ENCODE measurements at places on chromosomes 3 and 15. TPM values are rescaled to one million over a fixed set of nuclear protein-coding genes. Genes with fewer than 3 reads are reported as not detected.
A peak's percentile ranks its signal among the peaks of the same experiment; 100 is the strongest.

STAB1 gene
- not detected for polyA plus RNA-seq

GOLGA8Q gene
- 0.74 TPM for polyA plus RNA-seq

NRROS gene
- polyA plus RNA-seq: 0.11 TPM

IQCF5 gene
- not detected for polyA plus RNA-seq

CHRNA5 gene
- polyA plus RNA-seq: 5.2 TPM

CIDEC gene
- not detected for polyA plus RNA-seq

PDCD7 gene
- 15.8 TPM for polyA plus RNA-seq

TEX55 gene
- polyA plus RNA-seq: not detected

CHRM5 gene
- 0.07 TPM for polyA plus RNA-seq

CADPS gene
- polyA plus RNA-seq: 0.06 TPM

- no peak for DNase-seq
These were observed 42.0 kb downstream of the GALNT15 start for GRCh38 chr3:16216373-16216935.

DNA sequence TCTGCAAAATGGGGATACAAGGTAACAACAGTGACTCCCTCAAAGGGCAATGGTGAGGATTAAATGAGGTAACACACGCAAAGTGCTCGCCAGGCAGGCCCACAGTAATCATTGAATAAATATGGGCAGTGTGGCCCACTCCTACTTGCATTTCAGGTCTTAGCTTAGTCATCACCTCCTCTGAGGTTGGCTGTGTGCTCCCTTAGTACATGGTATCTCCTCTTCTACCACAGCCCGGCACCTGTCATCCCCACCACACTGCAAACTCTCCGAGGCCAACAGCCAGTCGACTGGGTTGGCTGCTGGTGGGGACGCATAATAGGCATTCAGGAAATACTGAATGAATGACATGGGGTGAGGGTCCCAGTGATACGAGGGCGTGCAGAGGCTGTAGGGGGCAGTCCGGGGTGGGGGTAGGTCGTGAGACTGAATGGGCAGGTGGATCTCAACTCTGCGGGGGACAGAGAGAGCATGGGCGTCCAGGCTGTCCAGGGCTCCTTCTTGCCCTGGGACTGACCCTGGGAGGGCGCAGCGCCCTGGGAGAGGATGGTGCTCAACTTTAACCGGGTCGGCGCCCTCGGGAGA is 375 bp upstream of the MYZAP start:
- DNase-seq: no peak

GRCh38 chr3:36411587-36411986 is 31.3 kb downstream of the STAC start:
- no peak for DNase-seq

DNA sequence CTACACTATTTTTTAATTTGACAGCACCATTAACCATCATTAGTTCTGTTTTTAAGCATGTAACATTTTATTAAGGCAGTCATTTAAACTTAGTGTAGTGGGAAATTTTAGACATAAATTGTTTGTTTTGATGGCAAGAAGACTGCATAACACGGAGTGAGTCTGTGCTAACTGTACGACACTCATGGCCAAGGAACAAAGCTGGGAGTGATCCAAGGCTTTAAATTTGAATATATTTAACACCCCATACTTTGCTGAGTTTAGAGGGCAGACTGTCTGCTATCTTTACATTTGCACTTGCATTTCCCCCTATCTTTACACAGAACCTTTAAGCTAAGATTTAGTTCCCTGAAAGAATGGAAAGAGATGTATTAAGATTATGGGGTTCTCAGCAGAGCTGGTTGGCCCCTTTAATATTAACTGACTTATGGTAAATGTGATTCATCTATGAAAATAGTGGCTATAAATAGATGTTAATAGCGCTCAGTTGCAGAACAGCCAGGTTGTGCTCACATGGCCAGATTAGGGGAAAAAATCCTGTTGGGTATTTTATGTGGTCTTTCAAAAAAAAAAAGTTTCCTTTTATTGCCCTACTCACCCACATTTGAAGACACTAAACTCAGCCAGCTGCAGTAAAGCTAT is 120.7 kb downstream of the CMSS1 start:
- no peak for DNase-seq

DNA sequence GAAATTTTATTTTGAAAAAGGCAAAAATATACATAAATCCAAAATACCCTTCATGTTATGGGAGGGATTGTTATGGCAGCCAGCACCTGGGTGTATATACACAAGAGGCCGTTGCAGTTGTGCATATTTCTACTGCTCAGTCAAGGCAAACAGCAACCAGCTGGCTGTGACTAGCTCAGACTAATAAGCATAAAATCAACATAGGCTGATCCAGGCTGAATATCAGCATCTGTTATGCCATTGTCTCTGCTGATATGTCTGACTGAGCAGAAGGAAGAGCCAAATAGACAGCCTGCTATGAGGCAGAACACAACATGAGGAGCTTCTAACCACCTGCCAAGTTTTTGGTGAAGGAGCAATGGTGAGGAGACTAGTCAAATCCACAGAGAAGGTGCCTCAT is 457.5 kb upstream of the ALCAM start:
- peak; percentile 73 for DNase-seq

DNA sequence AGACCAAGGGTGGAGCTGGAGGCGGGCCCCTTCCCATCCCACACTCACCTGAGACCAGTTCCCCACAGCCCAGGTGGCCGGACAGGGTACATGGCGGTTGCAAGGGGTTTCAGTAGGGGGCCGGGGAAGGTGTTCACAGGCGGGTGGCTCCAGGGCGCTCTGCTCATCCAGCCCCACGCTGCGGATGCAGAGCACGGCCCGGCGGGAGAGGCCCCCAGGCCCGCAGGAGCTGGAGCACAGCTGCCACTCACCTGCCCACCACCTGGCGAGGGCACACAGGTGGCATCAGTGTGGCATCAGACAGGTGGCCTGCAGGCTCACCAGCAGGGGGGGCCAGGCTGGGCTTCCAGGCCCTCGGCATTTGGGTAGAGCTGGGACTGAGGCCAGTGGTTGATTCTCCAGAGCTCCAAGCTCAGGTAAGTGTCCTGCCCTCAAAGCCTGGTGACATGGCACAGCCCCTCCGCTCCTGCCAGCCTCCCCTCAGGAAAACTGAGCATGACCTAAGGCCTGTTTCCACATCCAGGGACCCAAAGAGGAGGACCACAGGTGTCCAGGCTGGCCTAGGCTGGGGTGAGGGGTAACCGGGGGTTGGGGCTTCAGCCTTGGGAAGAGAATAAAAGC is 43.8 kb downstream of the ADAMTS7 start:
- no peak for DNase-seq

DNA sequence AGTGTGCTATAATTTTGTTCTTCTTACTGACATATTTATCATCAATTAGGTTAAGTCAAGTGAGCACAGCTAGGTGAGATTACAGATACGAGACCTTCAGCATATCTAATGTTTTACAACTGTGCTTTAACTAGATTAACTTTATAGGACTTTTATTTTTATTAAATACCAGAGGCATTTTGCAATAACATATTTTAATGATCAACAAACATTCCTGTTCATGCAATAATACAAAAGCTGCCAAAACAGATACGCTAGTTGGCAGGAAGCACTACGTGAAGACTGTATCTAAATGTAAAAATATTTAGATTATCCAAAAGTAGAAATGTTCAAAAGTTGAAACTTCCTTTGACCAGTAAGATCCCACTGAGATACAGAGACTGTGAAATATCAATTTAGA is 139.1 kb downstream of the CBLB start:
- no peak for DNase-seq

- no peak for DNase-seq
These were observed 32.4 kb downstream of the TGFBR2 start for GRCh38 chr3:30638685-30639412.

DNA sequence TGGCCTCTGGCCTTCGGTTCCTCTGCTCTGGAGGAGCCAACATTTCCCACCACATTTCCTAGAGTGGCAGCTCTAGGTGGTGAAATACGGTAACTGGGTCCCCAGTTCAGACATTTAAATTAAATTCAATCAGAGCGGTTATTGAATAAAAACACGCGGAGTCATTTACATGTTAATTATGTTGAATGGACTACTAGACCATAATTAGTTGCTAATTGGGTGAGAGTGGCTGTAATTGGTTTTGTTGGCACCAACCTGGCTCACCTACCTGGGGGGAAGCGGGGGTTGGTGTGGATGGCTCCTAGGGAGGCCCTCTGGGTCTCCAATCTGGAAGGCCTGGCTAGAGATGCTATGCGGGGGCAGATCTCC is 12.7 kb downstream of the SEMA3F start:
- no peak for DNase-seq

GRCh38 chr3:3064297-3064696 is 45.9 kb downstream of the IL5RA start:
- no peak for DNase-seq

GRCh38 chr3:152834776-152835600 is at the start of gene P2RY1:
Gene P2RY1, plus strand, starts transcription at chr3:152835131. Its CDS starts 652 bp downstream, at chr3:152835783.
- DNase-seq: no peak

GRCh38 chr3:163601426-163601825 is 1476.9 kb downstream of the SI start:
- no peak for DNase-seq

GRCh38 chr3:108494906-108495531 is 15.4 kb downstream of the MYH15 start:
- DNase-seq: no peak

GRCh38 chr3:28606283-28606682 is 257.7 kb upstream of the AZI2 start:
- DNase-seq: no peak

DNA sequence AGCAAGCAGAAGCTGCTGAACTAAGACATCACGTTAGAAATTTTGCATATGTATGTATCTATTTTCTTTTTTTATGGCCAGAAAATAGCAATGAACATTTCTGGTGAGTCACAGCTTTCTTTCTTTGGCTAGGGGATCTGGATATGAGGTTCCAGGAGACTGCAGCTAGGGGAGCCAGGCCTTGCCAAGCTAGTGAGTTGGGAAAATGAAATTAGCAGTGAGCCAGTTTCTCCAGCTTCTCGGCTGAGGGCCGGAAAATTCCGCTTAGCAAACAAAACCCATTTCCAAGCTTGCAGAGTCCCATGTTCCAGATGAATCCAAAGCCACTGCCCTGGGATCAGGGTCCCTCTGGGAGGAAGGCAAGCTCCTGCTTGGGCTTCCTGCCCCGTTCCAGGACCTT is 137.6 kb downstream of the SRGAP3 start:
- DNase-seq: no peak

DNA sequence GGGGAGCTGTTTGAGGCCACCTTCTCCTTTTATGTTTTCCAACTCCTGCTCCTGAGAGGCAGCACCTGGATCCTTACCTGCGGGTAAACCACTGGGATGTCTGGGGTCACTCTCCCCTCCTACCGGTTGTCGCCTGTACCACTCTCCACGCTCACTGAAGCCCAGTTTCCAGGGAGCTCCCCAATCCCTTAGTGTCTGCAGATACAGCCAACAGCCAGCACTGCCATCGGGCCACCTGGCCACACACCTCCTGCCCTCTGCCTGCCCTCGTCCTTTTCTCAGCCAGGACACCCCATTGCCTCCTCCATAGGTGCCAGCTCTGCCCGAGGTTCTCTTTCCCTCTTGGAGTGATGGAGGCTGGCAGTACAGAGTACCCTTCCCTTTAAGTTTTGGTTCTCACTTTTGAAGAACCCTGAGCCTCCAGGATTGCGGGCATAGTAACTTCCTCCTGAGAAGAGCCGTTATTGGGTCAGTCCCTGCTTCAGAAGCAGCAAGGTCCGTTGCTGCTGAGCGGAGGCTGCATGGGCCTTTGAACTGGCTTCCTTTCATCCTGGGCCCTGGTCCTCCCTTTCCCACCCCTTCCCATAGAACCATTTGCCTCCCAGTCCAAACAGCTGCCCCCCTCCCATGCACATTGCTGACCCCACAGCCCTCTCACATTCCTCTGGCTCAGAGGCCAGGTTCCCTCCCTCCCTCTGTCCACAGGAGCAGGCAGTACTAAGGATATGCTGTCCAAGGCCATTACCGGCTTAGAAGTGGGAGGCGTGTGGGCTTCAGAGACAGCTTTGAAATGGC is 30.9 kb downstream of the ARNT2 start:
- no peak for DNase-seq

- no peak for DNase-seq
These were observed 5.6 kb upstream of the FEZF2 start for GRCh38 chr3:62378921-62379320.

DNA sequence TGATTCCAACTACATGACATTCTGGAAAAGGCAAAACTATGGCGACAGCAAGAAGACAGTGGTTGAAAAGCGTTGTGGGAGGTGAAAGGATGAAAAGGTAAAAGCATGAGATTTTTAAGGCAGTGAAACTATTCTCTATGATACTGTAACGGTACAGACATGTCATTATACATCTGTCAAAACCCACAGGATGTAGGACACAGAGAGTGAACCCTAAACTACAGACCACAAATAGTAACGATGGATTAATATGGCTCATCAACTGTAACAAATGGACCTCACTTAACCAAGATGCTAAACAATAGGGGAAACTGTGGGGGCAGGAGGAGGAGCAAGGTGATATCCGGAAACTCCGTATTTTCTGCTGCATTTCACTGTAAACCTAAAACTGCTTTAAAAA is 39.1 kb downstream of the MYO9A start:
- DNase-seq: no peak

GRCh38 chr15:53884441-53884840 is 93.8 kb upstream of the UNC13C start:
- DNase-seq: no peak

DNA sequence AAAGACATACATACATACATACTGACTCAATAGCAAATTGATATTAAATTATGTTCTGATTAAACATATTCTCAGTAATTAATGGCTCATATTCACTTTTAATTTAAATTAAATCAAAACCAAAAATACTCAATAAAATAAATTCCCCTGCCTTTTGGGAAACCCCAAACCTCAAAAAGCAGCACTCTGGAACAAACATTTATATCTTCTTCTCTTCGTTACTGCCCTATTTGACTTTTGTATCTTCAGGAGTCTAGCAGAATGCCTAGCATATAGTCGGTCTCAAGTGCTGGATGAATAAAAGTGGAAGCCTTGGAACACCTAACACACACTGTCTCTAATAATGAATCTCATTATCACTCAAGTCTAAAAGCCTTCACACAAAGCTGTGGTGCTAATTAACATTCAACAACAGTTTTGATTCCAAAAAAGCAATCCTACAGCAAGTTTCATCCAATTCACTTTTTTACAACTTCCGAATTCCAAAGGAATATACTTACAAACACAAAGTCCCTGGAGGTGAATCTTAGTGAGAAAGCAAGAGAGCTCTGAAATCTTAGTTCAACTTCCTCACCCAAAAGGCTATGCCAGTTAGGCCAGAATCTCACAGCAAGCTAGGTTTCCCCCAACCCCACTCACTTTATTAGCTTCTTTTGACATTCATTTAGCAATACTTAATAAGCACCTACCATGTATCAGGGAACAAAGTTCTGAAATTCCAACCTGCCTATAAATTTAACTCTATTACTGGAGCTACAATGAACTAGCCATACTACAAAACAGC is 35.0 kb downstream of the GSK3B start:
- DNase-seq: no peak

- DNase-seq: no peak
These were observed 688.7 kb downstream of the MECOM start for GRCh38 chr3:168974617-168975403.

Data from AG04450 (cell line).